WERI-Rb-1 (cell line): ENCODE measurements at places on chromosomes 5 and 9.
A peak's percentile ranks its signal among the peaks of the same experiment; 100 is the strongest.

- no peak for DNase-seq
These were observed 14.3 kb upstream of the F2RL2 start for GRCh38 chr5:76637490-76637889.

- no peak for DNase-seq
These were observed 96.3 kb downstream of the CFAP95 start for GRCh38 chr9:69916950-69917349.

DNA sequence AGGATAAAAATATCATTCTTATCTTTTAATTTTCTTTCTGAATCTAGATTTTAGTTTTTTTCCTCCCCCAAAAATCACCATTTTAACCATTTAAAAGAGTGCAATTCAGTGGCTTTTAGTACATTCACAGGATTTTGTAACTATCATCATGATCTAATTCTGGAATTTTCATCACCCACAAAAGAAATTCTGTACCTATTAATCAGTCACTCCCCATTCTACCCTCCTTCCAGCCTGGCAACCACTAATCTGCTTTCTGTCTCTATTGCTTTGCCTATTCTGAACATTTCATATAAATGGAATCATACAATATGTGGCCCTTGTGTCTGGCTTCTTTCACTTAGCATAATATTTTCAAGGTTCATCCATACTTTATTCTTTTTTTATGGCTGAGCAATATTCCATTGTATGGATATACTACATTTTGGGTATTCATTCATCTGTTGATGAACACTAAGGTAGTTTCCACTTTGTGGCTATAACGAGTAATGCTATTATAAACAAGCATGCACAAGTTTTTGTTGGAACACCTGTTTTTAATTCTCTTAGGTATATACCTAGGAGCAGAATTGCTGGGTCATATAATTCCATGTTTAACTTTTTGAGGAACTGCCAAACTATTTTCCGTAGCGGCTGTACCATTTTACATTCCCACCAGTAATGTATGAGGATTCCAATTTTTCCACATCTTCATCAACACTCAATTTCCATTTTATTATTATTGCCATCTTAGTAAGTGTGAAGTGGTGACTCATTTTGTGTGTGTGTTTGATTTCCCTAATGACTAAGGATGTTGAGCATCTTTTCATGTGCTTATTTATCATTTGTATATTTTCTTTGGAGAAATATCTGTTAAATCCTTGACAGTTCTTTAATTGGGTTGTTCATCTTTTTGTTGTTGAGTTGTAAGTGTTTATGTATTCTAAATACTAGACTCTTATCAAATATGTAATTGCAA lies 340.3 kb downstream of the CWC27 start:
- DNase-seq, result no peak

GRCh38 chr9:137301081-137301947 lies 757 bp downstream of the NRARP start:
- peak; percentile 59 for DNase-seq

GRCh38 chr9:19516348-19516747 lies 107.5 kb downstream of the ACER2 start:
- DNase-seq, result no peak

- DNase-seq, result no peak
These were observed 505.0 kb downstream of the EBF1 start for GRCh38 chr5:158594595-158595242.

GRCh38 chr9:95809686-95810085 lies 65.8 kb upstream of the ERCC6L2 start:
- no peak for DNase-seq

GRCh38 chr5:11214864-11215644 lies 454.0 kb upstream of the DAP start:
- DNase-seq, result no peak

DNA sequence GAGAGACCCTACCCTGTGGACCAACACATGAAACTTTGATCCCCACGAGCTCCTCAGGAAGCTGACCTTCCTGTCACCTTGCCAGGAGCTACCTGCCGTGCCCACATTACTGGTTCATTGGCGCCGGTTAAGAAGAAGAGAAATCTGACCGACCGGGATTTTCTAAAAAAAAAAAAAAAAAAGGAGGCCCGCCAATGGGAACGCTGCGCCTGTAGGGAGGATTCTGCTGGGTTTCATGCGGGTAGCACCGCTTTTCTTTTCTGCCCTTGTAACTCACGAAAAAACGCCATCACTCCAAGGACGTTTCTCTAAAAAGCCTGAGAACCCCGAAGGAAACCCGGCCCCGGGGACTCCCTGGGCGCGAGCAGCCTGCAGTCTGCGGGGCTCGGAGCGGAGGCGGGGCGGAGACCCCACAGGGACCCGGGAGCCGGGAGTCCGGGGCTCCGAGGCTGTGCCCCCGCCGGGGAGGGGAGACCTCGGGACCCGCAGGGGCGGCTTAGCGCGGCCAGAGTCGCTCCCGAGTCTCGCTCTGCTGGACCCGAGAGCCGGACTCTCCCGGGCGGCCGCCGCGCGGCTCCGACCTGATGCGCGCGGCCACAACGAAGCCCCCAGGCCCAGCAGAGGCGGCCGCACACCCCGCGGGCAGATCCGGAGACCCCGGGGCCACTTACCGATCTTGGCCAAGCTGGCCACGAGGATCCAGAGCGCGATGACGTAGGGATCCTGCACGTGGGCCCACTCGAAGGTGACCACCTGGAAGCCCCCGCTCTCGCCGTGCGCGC lies 617 bp downstream of the SLC9A3 start:
- DNase-seq, result no peak

DNA sequence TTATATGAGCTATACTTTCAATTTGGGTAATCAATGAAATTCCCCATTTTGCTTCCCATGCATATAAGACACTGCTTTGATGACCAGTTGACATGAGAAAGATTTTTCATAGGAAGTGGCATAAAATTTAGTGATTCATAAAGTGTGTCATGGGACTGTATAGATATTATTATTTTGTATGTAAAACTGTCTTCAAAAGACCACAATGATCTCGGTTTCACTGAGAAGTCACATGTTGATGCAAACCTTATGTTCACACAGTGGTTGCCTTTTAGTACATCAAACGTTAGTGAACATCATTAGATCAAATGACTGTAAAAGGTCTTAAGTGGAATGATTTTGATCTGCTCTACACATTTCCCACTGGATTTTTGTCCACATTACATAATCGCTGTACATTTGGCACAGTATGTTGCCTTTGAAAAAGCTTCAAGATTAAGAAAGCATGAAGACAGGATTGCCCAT lies 349.2 kb upstream of the MEF2C start:
- DNase-seq, result no peak

DNA sequence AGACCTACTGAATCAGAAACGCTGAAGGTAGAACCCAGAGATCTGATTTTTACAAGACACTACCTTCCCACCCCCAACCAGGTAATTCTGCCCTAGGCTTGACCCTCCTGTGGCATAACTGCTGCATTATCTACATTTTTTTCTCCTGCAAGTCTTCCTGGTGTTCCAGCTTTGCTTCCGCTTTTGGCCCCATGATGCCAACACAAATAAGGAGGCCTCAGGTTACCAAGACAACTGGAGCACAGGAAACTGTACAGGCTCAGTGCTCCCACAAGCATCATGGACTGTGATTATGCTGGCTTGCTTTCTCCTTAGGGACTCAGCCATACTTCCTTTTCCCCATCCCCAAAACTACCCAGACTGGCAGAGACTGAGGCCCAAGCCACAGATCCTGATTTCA lies 6.6 kb upstream of the MSMP start:
- no peak for DNase-seq

- DNase-seq, result peak; percentile 71
These were observed 7.9 kb downstream of the GABRP start for GRCh38 chr5:170791325-170791954.

DNA sequence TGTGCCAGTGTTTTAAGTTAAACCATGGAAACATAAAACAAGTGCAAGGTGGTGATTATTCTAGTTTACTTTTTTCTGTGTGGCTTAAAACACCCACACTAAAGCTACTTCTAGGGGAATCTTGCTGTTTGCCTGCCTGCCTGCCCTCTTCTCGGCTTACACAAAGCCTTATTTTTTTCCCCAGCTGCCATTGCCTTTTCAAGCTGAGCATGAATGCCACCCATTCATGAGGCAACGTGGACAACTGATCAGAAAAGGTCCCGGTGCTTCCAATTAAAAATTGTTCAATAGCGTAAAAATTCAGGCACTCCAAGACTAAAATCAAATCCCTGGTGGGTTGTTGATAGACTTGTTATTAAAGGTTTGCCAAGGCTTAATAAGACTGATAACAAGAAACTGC lies 401.4 kb downstream of the TMEM161B start:
- DNase-seq, result peak; percentile 6

GRCh38 chr9:13484186-13484585 lies 204.7 kb upstream of the MPDZ start:
- DNase-seq, result no peak

DNA sequence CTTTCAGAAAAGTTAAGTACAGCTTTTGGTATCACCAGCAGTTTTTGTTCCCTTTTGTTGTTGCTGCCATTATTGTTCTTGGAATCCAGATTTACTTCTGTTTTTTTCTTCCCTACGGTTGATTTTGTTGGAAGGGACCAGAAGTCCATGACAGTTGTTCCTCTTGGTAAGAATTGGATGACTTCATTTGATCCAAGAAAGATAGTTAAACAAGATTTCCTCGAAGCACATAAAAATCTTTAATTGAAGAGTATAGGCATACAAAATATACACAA lies 65.4 kb downstream of the CDC42SE2 start:
- no peak for DNase-seq

GRCh38 chr5:109450129-109450877 lies 40.5 kb upstream of the PJA2 start:
- no peak for DNase-seq

DNA sequence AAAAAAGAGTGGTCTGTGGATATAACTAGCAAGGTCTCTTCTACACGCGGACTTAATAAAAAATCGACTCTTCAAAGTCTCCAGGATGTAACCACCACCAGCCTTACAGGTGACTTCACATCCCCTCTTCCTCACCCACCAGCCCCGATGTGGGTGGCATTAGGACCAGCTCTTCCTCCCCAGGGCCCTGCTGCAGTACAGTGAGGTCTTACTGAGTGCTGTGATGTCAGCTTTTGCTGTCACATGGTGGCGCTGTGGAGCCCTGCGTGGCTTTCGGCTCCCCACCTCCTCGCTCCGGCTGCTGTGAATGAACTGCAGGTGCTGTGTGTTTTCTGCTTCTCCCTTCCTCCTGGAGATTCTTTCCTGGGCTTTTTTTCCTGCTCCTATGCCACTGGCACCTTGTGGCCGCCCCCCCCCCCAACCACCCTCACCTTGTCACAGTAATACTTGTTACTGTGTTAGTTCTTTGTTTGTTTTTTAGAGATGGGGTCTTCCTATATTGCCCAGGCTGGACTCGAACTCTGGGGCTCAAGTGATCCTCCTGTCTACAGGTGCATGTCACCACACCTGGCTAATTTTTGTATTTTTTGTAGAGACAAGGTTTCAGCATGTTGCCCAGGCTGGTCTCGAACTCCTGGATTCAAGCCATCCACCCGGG lies 15.8 kb upstream of the RAPGEF1 start:
- DNase-seq, result peak; percentile 94

GRCh38 chr5:74105126-74105780 lies 479.3 kb downstream of the ARHGEF28 start:
- DNase-seq, result no peak

GRCh38 chr5:139371482-139372435 lies 11.3 kb downstream of the SLC23A1 start:
- DNase-seq, result no peak

- no peak for DNase-seq
These were observed 23.6 kb upstream of the KCNIP1 start for GRCh38 chr5:170480260-170480659.

DNA sequence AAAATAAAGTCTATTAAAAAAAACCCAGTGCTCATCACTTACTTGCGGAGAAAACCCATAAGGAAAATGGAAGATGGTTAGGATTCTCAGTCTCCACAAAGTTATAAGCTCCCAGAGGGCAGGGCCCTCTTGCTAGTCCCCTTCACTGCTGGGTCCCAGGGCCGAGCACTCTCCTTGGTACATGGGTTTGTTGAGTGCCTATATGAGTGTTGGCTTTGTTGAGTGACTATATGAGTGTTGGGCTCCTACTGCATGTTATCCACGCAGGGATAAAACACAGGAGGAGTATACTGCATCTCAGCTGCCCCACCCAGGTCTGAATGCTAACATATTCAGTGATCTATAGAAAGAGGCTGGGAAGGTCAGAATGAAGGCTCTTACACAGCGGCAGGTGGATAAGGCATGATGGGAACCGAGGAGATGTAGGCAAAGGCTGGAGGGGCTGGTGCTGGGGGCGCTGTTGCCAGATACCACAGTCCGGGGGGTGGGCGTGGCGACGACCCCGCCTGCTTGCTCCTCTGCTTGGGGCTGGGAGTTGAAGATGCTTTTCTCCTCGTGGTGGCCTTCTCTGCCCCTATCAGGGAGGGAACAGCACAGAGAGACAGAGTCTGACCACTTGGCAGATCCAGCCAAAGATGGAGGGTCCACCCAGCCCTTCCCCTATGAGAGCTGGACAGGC lies 11.6 kb downstream of the ORM2 start:
- DNase-seq, result no peak

DNA sequence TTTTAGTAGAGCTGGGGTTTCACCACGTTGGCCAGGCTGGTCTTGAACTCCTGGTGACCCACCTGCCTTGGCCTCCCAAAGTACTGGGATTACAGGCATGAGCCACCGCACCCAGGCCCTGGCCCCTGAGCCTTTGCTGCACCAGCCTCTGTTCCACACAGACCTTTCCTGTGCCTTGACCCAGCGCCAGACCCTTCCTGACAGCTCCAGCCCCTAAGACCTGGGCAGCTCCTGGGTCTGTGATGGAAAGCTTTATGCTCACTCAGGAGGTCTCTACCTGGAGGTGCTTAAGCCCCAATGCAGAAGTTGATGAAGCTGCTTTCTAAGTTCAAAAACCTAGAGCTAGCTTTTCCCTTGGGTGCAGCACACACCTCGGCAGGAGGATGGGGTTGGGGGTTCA lies 58.8 kb upstream of the NEK6 start:
- DNase-seq, result no peak

GRCh38 chr5:40932766-40933165 lies 23.5 kb downstream of the C7 start:
- DNase-seq, result no peak

- no peak for DNase-seq
These were observed 114.7 kb upstream of the DAB2 start for GRCh38 chr5:39539470-39539869.

- no peak for DNase-seq
These were observed 84.4 kb upstream of the STARD4 start for GRCh38 chr5:111596705-111597104.

DNA sequence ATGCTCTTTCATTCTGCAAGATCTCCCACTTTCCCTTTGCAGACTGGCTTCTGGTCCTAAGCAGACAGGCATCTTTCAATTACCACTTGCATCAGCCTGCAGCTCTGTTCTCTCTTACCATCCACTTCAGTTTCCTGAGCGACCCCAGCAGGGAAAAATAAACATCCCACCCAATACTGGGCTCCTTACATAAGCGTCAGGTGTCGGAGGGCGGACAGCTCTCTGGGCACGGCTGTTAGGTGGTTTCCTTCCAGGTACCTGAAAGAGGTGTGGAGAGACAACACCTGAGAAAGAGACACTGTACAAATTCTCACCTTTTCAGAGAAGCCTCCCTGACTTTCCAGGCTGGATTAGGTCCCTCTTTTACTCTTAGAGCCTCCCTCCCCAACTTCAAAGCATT lies 145.1 kb upstream of the PANK3 start:
- DNase-seq, result no peak
